AG09309 (cell line): ENCODE measurements at places on chromosomes 6 and 20.

GRCh38 chr6:25961619-25962148, 918 bp upstream of the TRIM38 start:
- DNase-seq = no peak

DNA sequence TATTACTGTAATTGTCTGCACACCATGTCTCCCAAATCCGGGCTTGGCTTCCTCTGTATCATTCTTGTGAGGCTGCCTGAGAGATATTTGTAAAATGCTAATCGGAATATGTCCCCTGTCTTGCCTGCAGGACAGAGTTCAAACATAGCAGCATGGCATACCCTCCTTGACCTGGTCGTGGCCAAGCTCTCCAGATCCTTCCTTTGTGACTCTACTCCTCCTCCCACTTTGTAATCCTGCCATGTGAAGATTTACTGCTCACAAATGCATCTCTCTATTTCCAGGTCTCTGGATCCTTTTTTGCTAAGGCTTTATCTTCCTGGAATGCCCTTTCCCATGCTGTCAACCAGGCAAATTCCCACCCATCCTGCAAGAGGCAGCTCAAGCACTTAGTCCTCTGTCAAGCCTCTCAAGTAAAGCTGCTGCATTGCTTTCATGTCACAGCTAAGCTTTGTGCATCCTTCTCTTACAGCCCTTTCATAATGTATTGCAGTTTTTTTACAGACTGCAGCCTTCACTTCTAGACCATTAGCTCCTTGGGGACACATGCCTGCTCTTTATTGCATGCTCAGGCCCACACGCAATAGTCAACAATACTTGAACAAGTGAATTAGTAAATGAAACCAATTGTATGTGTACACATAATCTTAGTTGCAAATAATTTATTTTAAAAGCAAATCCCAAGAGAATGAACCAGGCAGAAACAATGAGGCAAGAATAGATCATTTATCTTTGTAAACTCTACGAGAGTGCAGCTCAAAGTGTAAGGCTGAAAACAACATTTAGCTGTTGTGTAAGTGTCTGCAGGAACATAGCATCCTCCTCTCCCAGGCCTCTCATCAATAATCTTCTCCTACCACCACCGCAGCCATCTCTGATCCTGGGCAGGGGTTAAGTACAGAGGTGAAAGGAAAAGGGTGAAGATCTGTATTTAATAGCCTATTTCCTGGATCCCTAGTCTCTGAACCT, 45.8 kb downstream of the HIVEP2 start:
- no peak for DNase-seq

GRCh38 chr6:2496291-2496690, 250.9 kb upstream of the GMDS start:
- no peak for DNase-seq

GRCh38 chr6:110882824-110883554, 8.4 kb downstream of the AMD1 start:
- no peak for DNase-seq

- no peak for DNase-seq
Observed at GRCh38 chr20:38604873-38605303, 3.3 kb downstream of the ARHGAP40 start.

DNA sequence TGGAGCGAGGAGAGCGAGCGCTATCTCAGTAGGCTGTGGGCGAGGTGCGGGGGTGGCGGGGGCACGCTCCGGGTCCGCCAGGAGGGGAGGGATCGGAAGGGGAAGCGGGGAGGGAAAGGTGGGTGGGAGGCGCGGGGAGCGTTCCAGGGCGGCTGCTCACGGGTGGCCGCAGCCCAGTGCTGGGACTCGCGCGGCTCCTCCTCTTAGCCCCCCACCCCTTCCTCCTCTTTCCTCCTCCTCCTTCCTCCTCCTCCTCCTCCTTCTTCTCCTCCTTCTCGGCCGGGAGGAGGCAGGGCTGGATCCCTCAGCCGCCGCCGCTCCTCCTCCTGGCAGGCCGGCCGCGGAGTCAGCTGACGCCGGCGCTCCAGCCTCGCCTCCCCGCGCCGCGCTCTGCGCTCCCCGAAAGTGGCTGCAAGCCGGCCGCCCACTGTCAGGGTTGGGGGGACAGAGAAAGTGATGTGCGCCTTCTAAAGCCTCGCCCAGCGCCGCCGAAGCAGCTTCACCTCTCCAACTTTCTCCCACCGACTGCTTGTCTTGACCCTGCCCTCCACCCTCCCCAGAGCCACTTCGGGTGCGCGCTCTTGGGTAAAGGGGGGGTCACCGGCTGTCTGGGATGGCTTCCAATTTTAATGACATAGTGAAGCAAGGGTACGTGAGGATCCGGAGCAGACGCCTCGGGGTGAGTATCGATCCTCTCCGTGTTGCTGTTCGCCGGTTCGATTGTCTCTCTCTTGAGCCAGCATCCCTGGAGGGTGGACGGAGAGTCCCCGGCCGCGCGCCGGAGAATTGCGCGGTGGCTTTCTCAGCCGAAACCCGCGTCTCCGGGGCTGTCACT, at the start of gene DOK5:
Gene DOK5, plus strand, starts transcription at position 260 of the 835 bp plus-strand sequence. Its CDS starts 354 bp downstream, at position 614.
- no peak for DNase-seq

GRCh38 chr20:43766385-43766784, 39.6 kb upstream of the GTSF1L start:
- DNase-seq = no peak

DNA sequence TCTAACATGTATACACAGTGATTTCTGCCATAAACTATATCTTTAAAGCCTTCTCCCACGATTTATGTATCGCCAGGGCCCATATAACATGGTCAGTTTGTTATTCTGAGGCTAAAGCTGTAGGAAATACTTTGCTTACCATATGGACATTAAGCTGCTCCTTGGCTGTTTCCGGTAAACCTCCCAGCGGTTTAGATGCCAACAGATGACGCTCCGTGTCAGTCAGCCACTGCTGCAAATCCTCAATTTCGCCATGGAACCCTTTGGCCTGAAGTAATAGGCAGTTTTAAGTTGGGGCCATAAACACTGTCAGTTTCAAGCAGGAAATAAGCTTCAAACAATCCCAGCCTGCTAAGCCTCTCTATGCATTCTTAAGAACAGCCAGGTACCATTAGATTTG, 145.4 kb downstream of the DST start:
- no peak for DNase-seq

- DNase-seq = no peak
Observed at GRCh38 chr6:136728976-136729515, 63.2 kb downstream of the MAP3K5 start.
